ENCODE measurements at places on chromosomes 2 and 18.

- no peak for DNase-seq
These were observed 13.3 kb upstream of the ATP8B1 start for GRCh38 chr18:57816208-57816954.

DNA sequence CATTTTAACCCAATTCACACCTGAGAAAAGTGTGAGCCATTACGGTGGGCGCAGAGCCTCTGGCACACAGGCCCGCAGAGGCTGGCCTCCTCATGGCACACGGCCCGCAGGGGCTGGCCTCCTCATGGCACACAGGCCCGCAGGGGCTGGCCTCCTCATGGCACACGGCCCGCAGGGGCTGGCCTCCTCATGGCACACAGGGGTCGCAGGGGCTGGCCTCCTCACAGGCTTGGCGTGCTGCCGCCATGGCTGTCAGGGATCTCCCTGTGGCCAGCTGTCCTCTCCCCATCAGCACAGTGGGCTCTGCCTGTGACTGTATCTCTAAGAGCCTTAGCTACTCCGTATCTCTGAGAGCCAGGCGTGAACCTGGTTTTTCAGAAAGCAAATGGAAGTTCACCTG lies 24.6 kb downstream of the ANO7 start:
- no peak for DNase-seq

- no peak for DNase-seq
These were observed 155.6 kb downstream of the TTC32 start for GRCh38 chr2:19746137-19746600.

- no peak for DNase-seq
These were observed 23.7 kb upstream of the ORC2 start for GRCh38 chr2:200987137-200987536.

DNA sequence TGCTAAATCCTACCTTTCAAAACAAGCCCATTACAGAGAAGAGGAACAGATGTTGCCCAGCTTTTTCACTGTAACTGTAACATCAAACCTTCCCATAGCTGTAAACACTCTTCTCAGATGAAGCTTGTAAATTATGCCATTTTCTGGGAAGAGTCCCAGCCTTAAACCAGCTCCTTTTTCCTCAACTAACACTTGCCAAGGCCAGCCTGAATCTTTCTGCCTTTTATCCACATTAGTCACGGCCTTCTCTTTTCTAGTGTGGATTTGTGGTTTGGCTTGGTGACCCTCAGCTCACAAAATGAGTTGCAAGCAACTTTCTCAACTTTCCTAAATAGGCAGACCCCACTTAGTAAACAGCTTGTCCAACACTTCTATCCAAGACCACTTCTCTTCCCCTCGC lies 90.2 kb downstream of the CABLES1 start:
- DNase-seq: peak; percentile 95

DNA sequence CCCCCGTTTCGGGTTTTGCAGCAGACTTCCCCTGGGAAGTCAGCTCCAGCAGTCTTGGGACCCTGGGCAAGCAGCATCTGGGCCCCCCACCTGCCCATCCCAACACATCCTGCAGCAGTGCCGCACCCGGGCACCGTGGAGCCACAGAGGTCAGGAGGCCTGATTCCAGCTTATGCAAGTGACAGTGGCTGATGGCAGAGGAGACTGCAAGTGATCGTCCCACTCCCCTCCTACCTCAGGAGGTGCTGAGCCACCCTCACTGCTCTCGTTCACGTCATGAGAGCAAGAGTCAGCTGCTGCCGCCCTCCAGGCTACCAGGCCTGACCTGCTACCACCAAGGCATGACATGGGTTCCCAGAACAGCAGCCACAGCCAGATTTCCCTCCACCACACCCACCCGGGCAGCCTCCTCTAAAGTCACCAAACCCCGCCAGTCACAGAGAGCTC lies 18.2 kb downstream of the COX7A2L start:
- DNase-seq: no peak

DNA sequence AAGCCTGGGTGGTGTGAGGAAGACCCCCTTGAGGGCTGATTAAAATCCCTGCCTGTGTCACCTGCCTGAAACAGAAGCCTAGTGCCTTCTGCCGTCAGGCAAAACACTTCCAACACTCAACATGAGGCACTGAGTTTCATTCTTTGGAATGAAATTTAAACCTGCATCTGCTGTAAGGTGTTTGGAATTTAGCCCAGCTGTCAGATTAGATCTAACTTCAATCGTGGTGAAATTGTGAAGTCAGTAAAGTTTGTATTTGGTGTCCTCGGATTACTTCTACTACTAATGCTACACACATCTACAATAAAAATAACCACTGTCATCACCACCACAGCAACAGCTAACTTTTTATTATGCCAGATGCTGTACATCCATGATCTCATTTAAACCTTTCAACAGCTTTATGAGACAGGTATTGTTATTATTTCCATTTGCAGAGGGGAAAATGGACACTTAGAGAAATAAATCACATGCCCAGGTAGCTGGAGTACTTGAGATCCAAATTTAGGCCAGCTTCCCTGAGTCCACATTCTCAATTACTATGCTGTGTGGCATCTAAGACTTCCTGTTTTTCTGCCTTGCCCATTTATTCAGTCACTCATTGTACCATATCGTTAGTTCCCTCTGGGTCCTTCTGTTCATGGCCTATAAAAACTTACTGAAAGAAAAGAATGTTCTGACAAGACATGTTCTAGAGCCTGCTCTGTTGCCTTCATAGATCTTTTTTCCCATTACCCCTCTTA lies 98.2 kb upstream of the GCFC2 start:
- DNase-seq: no peak

DNA sequence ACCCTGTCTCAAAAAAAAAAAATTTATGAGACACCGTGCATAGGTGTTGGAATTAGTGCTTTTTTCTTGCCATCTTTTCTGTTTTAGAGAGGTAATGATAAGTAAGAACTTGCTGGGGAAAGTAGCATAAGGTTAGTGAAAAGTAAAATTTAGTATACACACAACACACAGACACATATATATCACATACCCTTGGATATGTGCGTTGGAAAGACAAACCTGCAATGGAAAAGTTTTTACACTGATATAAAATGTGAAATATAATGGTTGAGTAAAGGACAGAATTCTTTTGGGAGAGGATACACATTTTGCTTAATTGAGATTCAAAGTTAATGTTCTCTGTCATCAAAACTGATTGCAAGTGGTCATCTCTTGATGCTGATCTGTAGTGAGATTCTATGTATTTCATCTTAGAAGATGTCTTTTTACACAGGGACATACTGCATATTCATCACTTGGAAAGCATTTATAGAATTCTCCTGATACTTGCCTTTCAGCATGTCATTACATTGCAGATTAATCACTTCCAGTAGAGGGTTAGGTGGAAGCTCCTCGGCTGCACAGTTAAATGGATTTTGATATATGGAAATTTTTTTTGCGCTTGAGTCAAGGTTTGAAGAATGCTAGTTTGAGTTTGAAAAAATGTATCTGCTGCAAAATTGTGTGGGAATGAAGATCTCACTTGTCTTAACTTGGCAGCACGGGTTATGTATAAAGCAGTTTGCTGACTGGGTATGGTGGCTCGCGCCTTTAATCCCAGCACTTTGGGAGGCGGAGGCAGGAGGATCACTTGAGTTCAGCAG lies 13.5 kb downstream of the PPP1CB start:
- no peak for DNase-seq

DNA sequence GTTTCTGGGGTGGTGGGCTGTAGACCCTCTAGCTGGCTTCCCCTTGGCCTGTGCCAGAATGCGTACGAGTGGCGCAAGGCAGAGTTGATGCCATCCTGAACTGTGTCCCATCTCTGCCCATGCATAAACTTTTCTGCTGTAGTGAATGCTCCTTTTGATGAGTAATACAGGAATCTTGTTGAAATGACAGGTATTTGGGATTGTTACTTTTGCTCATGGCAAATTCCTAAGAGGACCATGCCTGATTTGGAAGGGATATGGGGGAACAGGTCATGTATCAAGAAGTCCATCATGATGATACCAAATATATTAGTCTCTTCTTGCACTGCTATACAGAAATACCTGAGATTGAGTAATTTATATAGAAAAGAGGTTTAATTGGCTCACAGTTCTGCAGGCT lies 648.0 kb downstream of the SLC4A3 start:
- no peak for DNase-seq

GRCh38 chr18:9095297-9096006 lies 7.0 kb upstream of the NDUFV2 start:
- no peak for DNase-seq

Measured in astrocyte of the spinal cord (primary cell).